Effector memory CD8-positive, alpha-beta T cell (primary cell): ENCODE measurements at places on chromosomes 2 and 18.

DNA sequence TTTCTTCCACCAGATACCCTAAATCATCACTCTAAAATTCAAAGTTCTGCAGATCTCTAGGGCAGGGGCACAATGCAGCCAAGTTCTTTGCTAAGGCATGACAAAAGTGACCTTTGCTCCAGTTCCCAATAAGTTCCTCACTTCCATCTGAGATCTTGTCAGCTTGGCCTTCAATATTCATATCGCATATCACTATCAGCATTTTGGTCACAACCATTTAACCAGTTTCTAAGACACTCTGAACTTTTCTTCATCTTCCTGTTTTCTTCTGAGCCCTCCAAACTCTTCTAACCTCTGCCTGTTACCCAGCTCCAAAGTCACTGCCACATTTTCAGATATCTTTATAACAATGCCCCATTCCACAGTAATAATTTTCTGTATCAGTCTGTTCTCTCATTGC is 452.6 kb upstream of the TRIB2 start:
- no peak for DNase-seq
- no peaks in the 10 kb centered on the region for H3K27me3 ChIP-seq
- H3K4me1 ChIP-seq: no peaks in the 10 kb centered on the region
- no peak overlapping the region for H3K27ac ChIP-seq

DNA sequence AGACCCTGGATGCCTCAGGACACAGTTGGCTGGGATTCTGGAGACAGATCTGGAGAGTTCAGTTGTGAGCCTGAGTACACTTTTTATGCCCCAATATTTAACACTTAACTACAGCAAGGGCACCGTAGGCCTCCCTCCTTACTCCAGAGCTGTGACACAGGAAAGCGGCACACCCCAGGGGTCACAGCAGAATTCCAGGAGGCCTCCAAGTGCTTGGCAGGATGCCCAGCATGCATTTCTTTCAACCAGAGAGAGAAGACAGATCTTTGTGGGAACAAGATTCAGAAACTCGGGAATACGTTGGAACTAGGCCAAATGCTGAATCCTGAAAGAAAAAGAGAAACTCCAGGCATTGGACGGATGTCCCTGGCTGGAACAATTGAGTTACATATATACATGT is 199.2 kb upstream of the NT5C1B start:
- no peaks in the 10 kb centered on the region for H3K27me3 ChIP-seq
- H3K36me3 ChIP-seq: no peaks in the 10 kb centered on the region
- H3K27ac ChIP-seq: no peak overlapping the region
- DNase-seq: no peak

DNA sequence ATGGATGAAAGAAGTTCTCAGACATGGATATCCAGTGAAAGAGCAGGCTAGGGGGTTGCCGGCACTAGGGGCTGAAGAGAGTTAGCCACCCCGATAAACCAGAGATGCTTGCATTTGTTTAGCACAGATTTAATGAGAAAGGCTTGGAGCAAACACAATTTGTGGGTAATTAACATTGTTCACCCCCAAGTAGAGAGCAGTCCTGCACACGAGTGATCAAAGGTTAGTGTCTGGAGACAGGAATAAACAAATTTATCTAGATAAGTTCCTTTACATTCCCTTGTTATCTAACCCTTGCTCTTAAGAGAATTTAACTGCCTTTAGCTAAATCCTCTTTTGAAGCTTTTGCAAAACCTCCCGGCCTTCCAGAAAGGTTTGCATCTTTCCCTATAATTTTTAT is 23.9 kb downstream of the HTR2B start:
- no peak overlapping the region for H3K27ac ChIP-seq
- no peak overlapping the region for H3K4me3 ChIP-seq
- H3K36me3 ChIP-seq: peaks cover 4% of the 10 kb centered on the region
- no peaks in the 10 kb centered on the region for H3K27me3 ChIP-seq

DNA sequence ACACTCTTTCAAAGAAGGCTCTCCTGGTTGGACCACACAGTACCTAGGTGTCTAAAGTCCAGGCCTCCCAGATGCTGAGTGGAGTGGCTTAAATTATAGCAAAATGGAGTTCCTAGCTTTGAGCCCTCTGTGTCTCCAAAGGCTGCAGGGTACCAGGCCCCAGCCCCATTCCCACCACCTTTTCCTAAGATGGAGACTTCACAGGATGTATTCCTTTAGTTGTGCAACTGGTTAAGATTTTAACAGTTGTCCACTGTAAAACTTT is 4.9 kb downstream of the SMAD7 start:
- peaks cover 98% of the 10 kb centered on the region for H3K36me3 ChIP-seq
- peak overlapping the region; percentile 71 for H3K27ac ChIP-seq
- peaks cover 71% of the 10 kb centered on the region for H3K4me1 ChIP-seq
- DNase-seq: no peak
- peak overlapping the region; percentile 75 for H3K4me3 ChIP-seq
- no peaks in the 10 kb centered on the region for H3K27me3 ChIP-seq

DNA sequence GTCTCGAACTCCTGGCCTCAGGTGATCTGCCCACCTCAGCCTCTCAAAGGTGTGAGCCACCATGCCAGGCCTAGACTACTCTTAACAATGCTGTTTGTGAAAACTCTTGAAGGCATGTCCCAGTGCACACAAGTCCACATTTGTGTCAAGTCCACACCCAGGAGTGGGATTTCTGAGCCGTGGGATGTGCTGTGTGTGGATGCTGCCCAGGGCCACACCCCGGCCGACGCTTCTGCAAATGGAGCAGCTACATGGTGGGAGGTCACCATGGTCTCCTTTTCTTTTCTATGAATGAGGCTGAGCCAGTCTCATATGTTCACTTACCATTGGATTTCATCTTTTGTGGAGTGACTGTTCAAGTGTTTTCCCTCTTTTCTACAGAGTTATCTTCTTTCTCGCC is 15.8 kb downstream of the SNED1 start:
- H3K4me1 ChIP-seq: no peaks in the 10 kb centered on the region
- no peak for DNase-seq
- H3K4me3 ChIP-seq: peak overlapping the region; percentile 1
- no peak overlapping the region for H3K27ac ChIP-seq
- peaks cover 8% of the 10 kb centered on the region for H3K27me3 ChIP-seq
- H3K36me3 ChIP-seq: no peaks in the 10 kb centered on the region

- H3K36me3 ChIP-seq: no peaks in the 10 kb centered on the region
- no peaks in the 10 kb centered on the region for H3K4me1 ChIP-seq
- no peak overlapping the region for H3K4me3 ChIP-seq
- H3K27me3 ChIP-seq: no peaks in the 10 kb centered on the region
Observed at GRCh38 chr2:58030771-58031170, 15.8 kb upstream of the VRK2 start.

- no peak overlapping the region for H3K4me3 ChIP-seq
- H3K4me1 ChIP-seq: peaks cover 17% of the 10 kb centered on the region
Observed at GRCh38 chr2:48414980-48415835, 114.7 kb upstream of the STON1 start.

DNA sequence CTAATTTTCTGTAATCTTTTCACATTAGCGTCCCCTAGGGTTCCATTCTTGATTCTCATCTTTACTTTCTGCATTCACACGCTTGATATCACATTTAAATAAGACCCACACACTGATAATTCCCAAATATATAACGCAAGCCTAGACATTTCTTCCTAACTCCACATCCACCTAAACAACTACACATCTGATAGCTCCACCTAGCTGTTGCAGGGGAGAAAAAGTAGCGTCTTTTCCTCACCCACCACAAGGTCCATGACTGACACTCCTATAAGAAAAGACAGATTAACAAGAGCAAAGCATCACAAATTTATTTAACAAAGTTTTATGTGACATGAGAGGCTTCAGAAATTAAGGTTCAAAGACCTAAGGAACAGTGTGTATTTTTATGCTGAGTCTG is 862.2 kb upstream of the DDX18 start:
- H3K27me3 ChIP-seq: no peaks in the 10 kb centered on the region
- no peak for DNase-seq
- H3K27ac ChIP-seq: no peak overlapping the region
- no peaks in the 10 kb centered on the region for H3K4me1 ChIP-seq

DNA sequence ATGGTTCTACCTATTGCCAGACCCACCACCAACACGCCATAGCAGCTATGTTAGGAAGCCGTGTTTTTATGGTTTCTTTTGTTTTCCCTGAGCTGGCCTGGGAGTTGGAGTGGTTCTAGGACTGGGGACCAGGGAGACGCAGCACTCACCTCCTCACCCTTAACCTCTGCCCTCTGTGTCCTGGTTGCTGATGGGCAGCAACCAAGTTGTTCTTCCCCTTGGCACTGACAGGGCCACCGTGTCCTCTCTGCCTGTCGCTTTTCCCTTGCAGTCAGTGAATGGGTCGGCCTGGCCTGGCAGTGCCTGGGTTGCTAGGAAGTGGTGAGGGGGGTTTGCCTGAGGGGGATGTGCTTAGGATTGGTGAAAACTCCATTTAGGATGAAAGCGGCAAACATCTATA is 197.1 kb upstream of the GATA6 start:
- H3K4me3 ChIP-seq: no peak overlapping the region
- no peaks in the 10 kb centered on the region for H3K4me1 ChIP-seq
- no peak overlapping the region for H3K27ac ChIP-seq
- H3K36me3 ChIP-seq: no peaks in the 10 kb centered on the region
- no peak for DNase-seq

DNA sequence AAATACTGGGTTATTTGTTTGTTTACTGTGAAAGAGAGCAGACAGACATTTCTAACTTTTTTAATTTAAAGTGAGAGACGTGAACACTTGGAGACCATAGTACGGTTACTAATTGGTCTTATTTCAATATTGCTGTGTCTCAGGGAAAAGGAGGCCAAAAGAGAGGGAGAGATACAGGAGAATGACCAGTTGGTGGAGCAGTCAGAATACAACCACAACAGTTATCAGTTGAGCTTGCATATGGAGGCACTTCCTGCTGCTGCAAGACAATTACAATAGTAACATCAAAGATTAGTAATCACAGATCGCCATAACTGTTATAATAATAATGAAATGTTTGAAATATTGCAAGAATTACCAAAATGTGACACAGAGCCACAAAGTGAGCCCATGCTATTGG is 58.2 kb downstream of the TWSG1 start:
- DNase-seq: no peak
- no peak overlapping the region for H3K27ac ChIP-seq
- no peak overlapping the region for H3K4me3 ChIP-seq
- peaks cover 7% of the 10 kb centered on the region for H3K36me3 ChIP-seq

DNA sequence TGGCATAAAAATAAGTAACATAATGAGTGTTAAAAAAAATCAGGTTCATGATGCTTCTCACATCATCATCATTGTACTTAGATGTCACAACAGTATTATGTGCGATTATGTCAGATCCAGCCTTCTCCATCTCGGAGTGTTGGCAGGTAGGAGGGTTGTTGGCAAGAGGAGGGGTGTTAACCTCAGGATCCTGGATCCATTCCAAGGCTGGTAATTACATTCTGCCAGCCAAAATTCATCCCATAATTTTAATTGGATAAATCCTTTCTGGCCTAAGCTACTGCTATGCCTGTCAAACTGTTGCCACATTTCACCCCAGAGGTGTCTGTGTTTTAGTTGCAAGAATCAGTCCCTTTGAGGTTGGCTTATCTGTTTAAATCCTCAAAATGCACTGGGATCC is 891 bp upstream of the FTCDNL1 start:
- H3K27me3 ChIP-seq: no peaks in the 10 kb centered on the region
- no peak for DNase-seq
- peaks cover 9% of the 10 kb centered on the region for H3K36me3 ChIP-seq
- H3K4me1 ChIP-seq: peaks cover 5% of the 10 kb centered on the region

GRCh38 chr2:169069341-169069740 is at the start of gene DHRS9:
Gene DHRS9, plus strand, starts transcription at chr2:169069563. Its CDS starts 12,019 bp downstream, at chr2:169081582.
- no peaks in the 10 kb centered on the region for H3K36me3 ChIP-seq
- no peak within 1 kb of the TSS for H3K4me3 ChIP-seq
- H3K27me3 ChIP-seq: peaks cover 8% of the 10 kb centered on the region
- H3K27ac ChIP-seq: no peak within 1 kb of the TSS
- no peak for DNase-seq

DNA sequence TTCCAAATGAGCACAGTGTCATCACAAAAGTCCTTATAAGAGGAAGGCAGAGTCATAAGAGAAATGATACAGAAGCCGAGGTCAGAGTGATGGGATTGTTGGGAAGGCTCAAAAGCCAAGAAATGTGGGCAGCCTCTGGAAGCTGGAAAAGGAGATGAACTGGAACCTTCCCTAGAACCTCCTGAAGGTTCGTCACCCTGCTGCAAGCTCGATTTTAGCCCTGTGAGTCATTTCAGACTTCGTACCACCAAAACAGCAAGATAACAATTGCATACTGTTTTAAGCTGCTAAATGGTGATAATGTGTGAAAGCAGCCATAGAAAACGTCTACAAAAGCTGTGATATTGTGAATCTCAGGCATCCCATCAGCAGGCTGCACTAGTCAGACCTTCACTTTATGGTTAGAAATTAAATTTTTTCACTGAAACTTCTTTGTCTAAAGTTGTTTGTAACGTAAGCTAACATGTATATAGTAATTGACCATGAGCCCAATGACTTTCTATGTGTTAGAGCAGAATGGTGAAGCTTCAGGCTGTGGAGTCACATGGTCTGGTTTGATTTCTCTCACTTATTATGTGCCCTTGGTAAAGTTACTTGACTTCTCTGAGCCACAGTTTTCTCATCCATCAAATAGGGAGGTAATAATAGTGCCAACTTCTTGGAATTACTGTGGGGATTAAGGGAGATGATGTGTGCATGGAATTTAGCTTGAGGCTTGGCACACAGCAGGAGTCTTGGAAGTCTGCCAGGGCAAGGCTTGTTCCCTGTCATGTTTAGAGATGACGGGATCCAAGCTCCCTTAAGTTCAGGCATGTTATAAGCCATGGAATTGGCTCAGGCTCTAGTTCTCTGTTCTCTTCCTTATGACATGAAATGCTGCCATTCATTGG is 132.0 kb upstream of the CCDC195 start:
- no peak for DNase-seq
- H3K27ac ChIP-seq: no peak overlapping the region
- no peaks in the 10 kb centered on the region for H3K4me1 ChIP-seq
- no peaks in the 10 kb centered on the region for H3K27me3 ChIP-seq

DNA sequence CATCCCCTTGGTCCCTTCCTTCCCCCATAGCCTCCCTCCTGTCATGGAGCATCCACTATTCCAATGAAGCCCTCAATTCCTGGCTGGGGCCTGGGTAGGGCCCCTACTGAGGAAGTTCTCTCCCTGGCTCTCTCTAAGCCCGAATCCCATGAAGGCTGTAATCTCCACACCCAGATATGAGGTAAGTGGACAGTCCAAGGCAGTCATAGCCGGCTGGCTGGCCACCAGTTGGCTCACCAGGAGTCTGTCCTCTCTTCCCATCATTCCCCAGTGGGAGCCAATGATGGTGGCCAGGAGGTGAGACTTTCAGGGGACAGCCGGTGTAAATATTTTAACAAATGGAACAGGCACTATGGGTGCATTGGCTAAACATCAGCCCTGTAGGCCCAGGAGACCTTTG is 6.8 kb upstream of the TAF1B start:
- H3K4me1 ChIP-seq: no peaks in the 10 kb centered on the region
- no peak overlapping the region for H3K27ac ChIP-seq
- H3K27me3 ChIP-seq: no peaks in the 10 kb centered on the region
- DNase-seq: no peak
- H3K4me3 ChIP-seq: no peak overlapping the region

- H3K27ac ChIP-seq: no peak overlapping the region
- H3K27me3 ChIP-seq: no peaks in the 10 kb centered on the region
- no peak overlapping the region for H3K4me3 ChIP-seq
- H3K36me3 ChIP-seq: no peaks in the 10 kb centered on the region
Observed at GRCh38 chr18:31980863-31981262, 37.8 kb upstream of the RNF125 start.
